Psoas muscle (tissue), 8 donors: ENCODE measurements at places on chromosomes 2 and 18.
A peak's percentile ranks its signal among the peaks of the same experiment; 100 is the strongest.

GRCh38 chr2:145226901-145227300, 707.0 kb upstream of the ZEB2 start:
- no peak for DNase-seq

DNA sequence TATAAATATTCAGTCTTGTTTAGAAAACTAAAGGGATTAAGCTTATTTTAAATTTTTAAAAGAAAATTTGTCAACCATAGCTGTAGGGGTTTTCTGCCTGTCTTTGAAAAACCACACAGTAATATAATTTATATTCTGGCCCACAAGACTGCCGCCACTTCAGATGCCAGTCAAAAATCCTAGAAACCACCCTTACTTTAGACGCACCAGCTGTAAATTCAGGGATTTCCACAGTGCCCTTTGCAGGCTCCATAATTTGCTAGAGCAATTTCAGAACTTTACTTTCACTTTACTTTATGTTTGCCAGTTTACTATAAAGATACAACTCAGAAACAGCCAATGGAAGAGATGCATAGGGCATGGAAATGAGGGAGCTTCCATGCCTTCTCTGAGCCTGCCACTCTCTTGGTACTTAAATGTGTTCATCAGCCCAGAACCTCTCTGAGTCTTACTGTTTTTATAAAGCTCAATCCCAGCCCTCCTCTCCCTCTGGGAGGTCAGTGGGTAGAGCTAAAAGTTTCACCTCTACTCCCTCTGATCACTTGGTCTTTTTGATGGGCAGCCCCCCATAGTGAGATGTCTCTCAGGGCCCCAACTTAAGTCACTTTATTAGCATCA, 63.3 kb downstream of the KYNU start:
- DNase-seq = no peak

DNA sequence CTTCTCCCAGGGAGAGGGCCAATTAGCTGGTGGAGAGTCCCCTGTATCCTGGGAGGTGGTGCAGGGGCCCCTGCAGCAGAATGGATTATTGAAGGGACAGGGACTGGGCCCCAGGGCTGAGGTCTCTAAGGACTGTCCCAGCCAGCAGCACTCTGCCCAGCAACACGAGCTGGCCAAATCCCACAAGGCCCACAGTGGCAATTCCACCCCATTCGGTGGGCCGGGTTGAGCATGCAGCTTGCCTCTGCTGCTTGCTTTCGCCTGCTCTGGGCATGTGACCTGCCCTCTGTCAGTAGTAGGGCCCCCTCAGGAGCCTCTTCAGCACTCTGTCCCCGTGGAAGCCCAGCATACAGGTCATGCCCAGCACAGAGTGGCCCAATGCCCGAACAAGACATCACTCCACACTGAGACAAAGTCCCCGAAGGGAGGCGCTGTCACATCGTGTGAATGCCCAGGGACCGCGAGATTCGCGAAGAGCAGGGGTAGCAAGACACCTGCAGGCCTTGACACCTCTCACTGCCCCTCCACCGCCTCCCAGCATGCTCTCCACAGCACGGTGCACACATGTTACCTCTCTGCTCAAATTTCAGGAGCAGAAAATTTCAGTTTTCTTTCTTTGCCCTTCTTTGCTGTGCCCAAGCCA, 65.4 kb downstream of the CRACDL start:
- no peak for DNase-seq

GRCh38 chr2:240369801-240370585, 65.5 kb upstream of the GPC1 start:
- DNase-seq = peak; percentile 95

DNA sequence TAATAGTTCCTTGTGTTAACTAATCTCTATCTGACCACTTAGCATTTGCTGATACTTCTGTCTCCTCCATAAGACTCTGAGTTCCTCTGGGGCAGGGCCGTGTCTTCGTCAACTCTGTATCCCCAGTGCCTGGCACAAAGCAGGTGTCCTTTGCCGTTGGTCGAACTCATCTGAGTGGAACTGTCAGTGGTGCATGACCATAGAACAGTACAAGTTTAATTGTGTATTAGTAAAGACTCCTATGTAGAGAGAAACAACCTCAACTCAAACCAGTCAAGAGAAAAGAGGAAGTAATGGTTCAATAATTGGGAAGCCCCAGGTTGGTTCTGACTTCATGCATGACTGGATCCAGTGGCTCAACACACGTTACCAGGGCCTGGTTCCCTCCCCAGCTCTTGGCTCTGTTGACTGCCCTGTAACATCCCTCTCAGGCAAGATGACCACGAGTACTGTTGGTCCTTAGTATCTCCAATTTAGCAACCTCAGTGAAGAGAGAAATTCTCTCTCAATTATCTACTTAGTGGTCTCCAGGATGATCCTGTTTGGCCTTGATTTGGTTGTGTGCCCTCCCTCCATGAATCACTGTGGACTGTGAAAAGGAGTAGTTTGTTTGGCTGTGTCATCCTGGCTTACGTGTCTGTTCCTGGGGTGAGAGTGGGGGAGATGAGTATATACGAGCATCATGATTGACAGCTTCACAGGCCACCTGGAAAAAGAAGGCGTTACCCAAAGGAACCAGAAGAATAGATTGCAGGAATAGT, 58.5 kb upstream of the MSH6 start:
- no peak for DNase-seq

GRCh38 chr2:22276696-22277095, 1108.3 kb upstream of the KLHL29 start:
- DNase-seq = no peak

DNA sequence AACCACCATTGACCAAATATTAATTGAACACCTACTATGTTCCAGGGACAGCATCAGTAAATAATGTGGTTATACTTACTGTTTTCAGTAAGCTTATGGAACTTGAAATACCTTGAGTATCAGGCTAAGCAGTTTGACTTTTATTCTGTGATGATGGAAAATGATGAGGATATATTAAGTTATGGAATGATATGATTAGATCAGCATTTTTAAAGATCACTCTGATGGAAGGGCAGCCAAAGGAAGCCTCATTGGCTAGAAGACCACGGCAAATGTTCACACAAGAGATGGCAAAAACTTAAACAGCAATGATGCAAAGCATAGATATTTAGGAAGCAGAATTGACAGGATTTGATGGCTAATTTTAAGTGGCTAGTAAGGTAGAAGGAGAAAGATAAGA, 266.9 kb upstream of the DPP10 start:
- no peak for DNase-seq

GRCh38 chr2:32572030-32572429, 55.8 kb upstream of the TTC27 start:
- no peak for DNase-seq

GRCh38 chr2:46377666-46378560, 80.7 kb downstream of the EPAS1 start:
- no peak for DNase-seq

DNA sequence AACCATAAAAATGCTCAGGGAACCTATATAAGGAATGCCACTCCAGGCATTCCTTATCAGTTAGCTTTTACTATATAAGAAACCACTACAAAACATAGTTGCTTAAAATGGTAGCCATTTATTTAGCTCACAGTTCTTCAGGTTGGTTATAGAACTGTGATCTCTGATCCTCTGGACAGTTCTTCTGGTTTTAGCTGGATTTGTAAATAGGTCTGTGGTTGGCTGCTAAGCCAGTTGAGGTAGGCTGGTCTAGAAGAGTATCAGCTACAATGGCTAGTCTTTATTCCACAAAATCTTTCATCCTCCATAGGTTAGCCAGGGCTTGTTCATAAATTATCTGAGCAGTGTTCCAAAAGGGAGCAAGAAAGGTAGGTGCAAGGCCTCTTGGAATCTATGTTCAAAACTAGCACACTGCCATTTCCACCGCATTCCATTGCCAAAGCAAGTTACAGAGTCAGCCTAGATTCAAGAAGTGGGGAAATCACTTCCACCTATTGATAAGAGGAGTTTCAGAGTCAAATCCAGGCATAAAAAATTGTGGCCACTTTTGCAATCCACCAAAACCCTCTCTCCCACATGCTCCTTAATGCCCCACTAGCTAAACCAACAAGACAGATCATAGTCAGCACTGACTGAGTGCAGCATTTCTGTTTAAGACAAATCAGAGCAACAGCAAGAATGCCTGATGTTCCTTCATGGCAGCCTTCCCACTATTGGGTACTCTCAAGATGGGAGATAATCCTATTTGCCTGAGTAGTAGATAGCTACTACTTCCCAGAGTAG, 146.4 kb downstream of the IRS1 start:
- no peak for DNase-seq

GRCh38 chr2:1538663-1539062, 125.4 kb downstream of the TPO start:
- DNase-seq = no peak

DNA sequence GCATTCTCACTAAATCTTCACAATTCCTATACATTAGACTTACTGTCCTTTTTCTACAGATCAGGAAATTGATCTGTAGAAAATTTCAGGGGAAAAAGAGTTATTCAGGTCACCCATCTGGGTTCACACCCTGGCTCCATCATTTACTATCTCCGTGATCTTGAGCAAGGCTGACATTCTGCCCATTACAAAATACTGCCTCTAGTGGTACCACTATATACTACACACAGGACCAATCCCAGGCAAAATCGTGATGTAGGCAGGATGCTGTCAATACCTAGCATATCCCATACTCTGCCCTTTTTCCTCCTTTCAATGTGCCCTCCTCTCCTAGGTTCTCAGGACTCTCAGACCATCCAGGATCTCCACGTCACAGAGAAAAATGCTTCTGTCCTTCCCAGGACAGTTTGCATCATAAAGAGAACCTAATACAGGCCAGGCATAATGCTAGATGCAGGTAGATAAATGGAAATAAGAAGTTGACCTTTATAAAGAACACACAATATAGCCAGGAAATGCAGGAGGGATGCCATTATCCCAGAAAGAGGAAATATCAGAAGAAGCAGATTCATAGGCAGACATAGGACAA, 101.9 kb downstream of the CDH20 start:
- DNase-seq = no peak

DNA sequence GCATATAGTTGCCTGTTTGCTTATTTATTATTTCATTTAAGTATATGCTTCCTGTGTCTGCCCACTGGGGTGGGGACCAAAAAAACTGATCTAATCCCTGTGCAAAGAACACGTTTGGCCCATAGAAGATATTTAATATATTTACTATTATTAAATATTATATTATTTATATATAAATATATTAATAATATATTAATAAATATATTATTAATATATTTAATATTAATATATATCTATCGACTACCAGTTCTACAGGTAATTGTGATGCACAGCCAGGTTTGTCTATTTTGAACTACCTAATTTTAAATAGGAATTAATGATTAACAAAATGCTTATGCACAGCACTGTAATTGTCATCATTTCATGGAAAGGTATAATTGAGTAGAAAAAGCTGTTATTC, 288.9 kb upstream of the LYPD1 start:
- no peak for DNase-seq

DNA sequence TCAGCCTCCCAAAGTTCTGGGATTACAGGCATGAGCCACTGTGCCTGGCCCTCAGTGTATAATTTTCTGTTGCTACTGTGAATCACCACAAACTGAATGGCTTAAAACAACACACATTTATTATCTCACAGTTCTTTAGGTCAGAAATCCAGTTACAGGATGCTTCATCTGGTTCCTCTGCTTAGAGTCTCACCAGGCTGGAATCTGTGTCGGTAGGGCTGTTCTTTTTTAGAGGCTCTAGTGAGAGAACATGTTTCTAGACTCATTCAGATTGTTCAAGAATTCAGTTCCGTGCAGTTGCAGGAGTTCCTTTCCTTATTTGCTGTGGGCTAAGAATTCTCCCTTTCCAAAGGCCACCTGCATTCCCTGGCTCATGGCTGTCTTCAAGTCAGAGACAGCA, 22.2 kb downstream of the CCDC121 start:
- DNase-seq = no peak

- DNase-seq = no peak
Observed at GRCh38 chr2:2731816-2732284, 400.8 kb upstream of the MYT1L start.

GRCh38 chr18:70621710-70622109, 332.9 kb downstream of the SOCS6 start:
- no peak for DNase-seq

GRCh38 chr18:11570073-11570588, 39.3 kb upstream of the SLC35G4 start:
- DNase-seq = no peak

DNA sequence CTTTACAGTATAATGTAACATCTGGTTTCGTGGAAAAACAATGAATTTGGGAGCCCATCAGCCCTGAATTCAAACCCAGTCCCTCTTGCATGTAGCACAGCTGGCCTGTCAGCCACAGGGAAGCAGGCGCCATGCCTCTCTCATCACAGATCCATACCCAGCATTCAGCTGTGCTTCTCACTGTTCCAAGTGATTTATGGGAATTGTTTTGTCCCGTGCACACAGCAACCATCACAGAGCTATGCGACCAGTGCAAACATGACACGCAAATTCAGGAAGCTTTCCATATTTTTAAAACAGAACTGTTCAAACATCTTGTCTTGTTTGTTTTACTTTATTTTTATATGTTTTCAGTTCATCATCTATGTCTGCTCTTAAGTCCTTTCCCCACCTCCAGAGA, 496.1 kb downstream of the EIPR1 start:
- DNase-seq = no peak

DNA sequence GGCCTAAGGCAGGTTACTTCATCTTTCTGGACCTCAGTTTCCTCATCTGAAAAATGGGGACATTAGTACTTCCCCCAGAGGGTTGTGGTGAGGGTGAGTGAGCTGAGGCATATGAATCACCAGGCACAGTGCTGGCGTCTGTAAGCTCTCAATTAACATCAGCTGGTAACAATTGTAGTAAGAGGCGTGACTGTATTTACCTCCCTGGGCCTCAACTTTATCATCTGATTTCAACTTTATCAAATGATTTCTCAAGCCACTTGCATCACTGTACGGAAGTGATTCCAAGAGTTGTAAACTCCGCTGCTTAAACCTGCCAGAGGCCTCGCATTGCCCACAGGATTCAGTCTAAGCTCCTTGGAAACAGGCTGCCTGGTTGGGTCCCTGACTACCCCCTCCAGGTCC, 53.6 kb upstream of the PKDCC start:
- DNase-seq = no peak

DNA sequence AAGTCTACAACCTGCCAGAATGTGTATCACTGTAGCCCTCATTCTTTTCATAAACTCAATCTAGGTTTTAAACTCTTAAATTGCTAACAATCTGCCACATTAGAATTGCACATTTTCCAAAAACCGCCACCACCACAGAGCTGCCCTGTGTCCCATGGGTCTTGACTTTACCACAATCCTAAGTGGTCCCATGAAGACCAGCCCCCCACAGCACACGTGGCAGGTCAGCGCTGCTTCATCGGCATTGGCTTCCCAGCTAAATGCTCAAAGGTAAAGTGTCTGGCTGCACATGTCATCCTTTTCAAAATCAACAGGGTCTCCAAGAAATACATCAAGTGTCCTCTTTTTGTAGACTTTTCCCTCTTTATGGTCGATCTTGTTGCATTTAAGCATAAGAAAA, 2.4 kb downstream of the TBC1D8 start:
- no peak for DNase-seq

DNA sequence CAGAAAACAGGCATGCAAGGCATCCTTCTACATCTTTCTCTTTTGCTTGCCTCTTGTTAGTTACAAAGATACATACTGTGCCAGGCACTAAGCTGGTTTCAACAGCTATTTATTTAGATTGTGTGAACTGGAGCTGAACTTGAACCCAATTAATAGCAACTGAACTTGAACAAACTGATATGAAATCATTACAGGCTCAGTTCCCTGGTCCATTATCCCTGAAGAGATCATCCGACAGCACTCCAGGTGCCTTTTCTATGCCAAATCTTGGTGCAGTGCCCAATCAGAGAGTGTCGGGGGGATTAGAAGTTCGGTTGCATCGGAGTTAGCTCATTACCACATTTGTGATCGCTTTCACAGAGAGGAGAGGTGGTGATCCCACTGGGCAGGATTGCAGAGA, 477.6 kb downstream of the PARD3B start:
- DNase-seq = no peak

- DNase-seq = no peak
Observed at GRCh38 chr2:192288295-192288694, 93.6 kb upstream of the TMEFF2 start.
